NCI-H460 (cell line): ENCODE measurements at places on chromosomes 4 and X.

DNA sequence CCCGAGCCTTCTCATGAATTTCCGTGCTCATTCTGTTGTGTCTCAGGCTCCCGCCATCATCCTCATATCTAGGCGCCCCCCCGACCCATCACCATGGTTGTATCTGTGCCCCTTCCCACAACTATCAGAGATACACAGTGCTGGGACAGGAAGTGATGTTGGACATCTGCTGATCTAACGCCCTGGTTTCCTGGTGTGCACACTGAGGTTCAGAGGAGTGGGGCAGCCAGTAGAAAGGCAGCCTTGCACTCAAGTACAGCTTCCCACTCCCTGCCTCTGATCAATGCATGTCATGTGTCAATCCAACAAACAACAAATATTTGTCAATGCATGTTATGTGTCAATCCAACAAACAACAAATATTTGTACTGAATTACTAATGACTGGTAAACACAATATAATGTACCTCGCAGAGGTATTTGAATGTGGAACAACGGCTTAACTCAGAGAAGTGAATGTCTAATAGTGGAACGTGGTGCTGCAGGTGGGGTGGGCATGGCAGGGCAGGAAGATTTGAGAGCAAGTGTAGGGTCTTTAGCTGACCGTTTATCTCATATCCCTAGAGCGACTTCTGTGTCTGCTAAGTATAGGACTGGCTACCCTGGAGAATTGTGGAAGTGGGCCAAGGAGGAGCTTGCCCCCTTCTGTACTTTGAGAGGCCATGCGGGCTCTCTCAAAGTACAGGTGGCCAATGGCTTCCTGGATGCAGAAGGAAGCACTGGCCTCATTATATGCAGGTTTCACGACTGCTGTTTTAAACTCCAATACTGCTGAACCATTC lies 10.3 kb upstream of the SEL1L3 start:
- DNase-seq, result no peak

GRCh38 chr4:23958749-23959148 lies 68.9 kb upstream of the PPARGC1A start:
- no peak for DNase-seq

- no peak for DNase-seq
Measured at GRCh38 chr4:88585917-88586316, 6.4 kb upstream of the HERC3 start.

DNA sequence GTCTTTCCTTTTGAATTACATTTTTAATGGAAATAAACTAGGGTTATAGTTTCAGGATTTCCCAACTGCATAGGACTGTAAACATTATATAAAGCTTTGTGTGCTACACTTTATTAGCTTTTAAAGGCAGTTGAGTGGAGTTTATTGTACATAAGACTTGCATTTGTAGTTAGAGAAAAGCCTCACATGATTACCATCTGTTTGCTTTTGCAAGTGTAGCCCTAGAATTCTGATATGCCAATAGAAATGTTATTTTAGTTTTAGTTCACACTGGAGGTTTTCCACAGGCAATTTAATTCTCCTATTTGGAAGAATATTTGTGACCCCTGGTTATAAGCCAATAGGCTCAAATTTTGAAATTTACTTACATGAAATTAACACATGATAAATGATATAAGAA lies 41.3 kb upstream of the ANK2 start:
- DNase-seq, result no peak

DNA sequence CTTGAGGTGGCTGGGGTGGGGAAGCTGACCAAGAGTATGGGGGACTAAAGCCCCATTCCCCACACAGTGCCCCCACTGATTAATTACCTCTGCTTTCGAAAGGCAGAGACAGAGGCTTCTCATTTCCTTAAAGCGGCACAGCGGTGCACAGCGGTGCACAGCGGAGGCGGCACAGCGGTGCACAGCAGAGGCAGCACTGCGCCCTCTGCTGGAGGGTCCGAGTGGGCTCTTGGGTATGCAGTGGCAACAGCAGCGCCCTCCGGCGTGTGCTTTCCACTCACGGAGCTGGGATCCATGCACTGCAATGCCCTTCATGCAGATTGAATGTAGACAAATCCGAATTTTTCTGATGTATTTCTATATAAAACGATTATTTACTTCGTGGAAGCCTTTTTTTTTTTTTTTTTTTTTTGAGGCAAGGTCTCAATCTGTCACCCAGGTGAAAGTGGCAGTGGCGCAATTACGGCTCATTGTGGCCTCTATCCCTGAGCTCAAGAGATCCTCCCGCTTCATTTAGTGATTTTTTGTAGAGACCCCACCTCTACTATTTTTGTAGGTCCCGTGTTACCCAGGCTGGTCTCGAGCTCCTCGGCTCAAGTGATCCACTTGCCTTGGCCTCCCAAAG lies 19.7 kb upstream of the PRPS2 start:
- peak; percentile 7 for DNase-seq

- DNase-seq, result no peak
Measured at GRCh38 chr4:58214376-58214775, 1104.2 kb upstream of the IGFBP7 start.

DNA sequence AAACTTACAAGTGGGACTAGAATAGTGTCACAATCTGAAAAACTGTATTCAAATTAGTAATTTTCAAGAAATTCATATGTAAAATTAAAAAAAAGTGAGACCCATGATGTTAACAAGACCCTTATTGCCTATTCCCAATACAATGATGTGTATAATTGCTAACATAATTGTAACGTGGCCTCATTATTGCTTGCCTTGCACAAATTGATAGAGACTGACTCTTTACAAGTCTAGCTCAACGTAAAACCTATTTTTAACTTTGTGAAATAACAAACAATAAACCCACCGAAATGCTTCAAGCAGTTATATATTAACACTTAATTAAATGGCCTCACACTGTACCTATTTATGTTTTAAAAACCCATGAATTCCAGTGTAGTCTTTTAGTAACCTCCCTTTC lies 312.5 kb downstream of the DACH2 start:
- no peak for DNase-seq

GRCh38 chrX:25206778-25207177 lies 191.0 kb upstream of the ARX start:
- DNase-seq, result no peak

- DNase-seq, result no peak
Measured at GRCh38 chrX:69539437-69539836, 35.3 kb downstream of the NALF2 start.

- DNase-seq, result no peak
Measured at GRCh38 chr4:186807808-186808629, 84.4 kb upstream of the FAT1 start.

- DNase-seq, result peak; percentile 28
Measured at GRCh38 chr4:152408514-152409327, 127.2 kb downstream of the FBXW7 start.

DNA sequence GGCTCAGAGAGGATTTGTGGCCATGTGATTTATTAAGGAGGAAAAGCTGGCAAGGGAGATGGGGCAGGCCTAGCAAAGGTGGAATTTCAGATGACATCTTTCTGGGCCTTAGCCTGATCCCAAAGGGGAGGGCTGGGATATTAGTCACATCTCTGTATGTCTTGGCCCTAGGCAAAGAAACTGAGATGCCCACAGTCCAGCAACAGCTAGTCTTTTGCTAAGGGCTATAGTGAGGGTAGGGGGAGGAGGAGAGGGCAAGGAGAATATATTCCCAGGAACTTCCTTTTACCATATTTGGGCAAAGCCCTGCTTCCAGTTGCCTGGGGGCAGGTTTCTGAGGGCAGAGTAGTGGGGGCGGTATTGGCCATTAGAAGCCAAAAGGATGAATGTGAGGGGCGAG lies 209.8 kb upstream of the NR3C2 start:
- no peak for DNase-seq

DNA sequence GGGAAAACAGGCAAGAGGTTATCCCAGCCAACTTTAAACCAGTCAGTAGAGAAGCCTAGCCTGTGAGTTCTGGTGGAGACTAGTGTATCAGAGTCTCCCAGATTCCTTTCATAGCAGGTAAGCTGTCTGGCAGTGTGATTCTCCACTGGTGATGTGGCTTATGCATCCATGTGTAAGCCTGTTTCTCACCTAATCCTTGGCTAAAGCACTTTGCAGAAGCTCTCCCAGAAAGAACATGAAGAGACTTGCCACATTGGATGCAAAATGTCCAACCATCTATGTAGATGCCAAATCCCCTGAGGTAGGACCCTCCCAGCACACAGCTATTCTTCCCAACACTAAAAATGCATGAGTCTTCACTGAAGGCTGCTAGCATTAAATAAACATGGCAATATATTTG lies 111.7 kb downstream of the CHRNA9 start:
- no peak for DNase-seq

GRCh38 chr4:99879458-99879857 lies 14.8 kb downstream of the LAMTOR3 start:
- DNase-seq, result no peak

DNA sequence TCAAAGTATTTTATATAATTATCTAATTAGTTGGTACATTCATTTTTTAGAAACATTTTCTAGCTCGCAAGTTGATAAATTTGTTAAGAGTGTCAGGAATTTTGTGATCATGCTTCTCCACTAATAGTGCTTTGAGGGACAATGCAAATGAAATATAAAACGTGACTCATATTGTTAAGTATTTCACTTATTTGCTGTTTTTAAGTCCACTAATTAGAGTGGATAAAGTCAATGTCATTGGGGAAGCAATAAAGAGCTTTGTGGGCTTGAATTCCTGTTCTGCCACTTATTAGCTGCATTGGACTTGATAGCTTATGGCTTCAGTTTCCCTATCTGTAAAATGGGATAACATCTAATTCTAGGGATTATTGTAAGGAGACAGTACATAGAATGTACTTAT lies 26.5 kb upstream of the ANAPC4 start:
- no peak for DNase-seq

DNA sequence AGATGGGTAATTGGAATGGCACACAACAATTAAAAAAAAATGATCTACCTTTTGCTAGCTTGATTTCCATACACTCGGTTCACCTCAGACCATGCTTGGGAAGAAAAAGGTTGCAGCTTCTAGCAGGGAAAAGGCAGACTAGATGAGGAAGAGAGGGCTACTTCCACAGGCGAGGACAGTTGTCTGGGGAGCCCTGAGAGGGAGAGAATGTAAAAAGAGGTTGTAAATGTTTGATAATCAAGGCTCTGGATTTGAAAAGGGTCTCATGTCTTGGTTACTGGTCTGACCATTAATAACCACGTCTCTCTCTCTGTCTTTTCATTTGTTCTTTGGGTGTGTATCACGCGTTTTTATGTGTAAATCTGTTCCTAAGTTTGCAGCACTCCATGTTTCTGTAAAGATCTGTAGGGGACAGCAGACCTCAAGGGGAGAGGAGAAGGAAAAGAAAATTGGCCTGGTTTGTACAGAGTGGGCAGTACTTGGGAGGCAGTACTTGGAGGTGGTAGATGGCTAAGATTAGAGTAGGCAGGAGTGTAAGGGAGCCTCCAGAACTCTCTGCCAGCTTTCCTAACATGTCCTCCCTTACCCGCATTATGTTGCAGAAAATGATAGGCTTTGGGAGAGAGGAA lies 750 bp downstream of the ARMCX5 start:
- no peak for DNase-seq

- no peak for DNase-seq
Measured at GRCh38 chr4:85399270-85399669, 75.7 kb upstream of the ARHGAP24 start.

DNA sequence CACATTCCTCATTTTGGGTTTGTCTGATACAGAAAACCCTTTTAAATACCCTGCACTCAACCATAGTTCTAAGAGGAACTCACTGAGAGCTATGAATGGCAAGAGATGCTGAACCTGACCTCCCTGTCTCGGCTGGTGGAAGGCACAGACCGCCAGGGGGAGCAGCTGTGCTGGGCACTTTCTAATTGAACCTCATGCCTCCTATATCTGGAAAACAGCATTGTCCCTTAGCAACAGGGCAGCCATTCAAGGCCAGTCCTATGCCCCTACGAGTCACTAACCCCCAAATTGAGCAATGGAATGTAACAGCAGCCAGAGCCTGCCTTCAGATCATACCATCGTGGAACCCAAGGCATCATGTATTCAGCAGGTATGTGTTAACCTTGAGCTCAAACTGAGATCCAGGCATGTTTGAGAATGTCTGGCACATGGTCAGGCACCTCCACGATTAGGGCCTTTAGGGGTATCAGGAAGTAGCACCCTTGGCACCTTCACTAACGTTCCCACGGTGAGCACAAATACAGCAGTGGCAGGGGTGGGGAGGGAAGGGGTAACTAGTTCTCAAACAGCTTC lies 5.1 kb downstream of the USP27X start:
- peak; percentile 44 for DNase-seq

DNA sequence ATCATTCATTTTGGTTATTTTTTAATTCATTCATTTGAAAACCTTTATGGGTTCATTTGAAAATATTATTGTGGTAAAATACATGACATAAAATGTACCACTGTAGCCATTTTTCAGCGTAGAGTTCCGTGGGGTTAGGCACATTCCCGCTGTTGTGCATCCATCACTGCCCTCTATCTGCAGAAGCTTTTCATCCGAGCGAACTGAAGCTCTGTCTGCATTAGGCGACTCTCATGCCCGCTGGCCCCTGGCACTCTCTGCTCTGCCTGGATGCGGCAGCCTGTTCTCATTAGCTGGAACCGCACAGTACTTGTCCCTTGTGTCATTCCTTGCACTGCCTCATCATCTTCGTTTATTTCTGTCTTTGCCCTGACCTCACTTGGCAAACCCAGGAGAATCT lies 17.5 kb downstream of the CFAP99 start:
- DNase-seq, result peak; percentile 39

DNA sequence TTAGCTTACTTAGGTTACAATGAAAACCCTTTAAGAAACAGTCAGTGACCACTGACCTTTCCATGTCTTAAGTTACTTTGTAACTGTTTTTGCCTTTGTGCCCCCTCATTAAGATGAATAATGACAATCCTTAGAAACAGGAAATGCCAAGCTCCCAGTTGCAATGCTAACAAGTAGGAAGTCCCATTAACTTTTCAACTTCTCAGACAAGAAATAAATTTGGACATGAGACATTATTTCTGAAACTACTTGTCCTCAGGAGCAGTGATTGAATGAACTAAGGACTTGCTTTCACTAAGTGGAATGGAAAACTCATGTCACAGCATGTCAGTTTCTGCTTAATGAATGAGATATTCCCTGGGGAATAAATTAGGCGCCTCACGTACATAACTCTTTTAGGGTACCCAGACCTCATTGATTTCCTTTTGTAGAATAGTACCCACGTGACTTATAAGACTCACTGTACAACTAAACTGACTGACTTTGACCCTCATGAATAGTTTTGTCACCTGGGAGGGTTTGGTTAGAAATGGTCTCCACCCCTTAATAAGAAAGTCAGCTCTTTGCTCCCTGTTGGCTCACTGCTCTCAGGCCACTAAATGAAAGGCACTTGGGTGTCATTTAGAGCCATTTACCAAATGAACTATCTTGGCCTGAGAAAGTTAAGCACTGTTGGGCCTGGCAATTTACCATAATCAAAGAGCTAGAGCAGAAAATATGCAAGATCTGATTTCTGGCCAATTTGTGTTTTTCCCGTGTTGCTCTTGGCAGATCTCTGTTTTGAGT lies 383.9 kb downstream of the RPA4 start:
- DNase-seq, result no peak

- peak; percentile 72 for DNase-seq
Measured at GRCh38 chr4:101169044-101170014, 178.0 kb downstream of the PPP3CA start.

- DNase-seq, result no peak
Measured at GRCh38 chr4:134388351-134388750, 186.8 kb upstream of the PABPC4L start.
